Activated T-helper 17 cell treated with anti-CD3 and anti-CD28 coated beads, Interleukin-2, amount 50 U/mL, for 72 hours (primary cell): ENCODE measurements at places on chromosomes 5 and 9. TPM values are rescaled to one million over a fixed set of nuclear protein-coding genes. Genes with fewer than 3 reads are reported as not detected.

DNA sequence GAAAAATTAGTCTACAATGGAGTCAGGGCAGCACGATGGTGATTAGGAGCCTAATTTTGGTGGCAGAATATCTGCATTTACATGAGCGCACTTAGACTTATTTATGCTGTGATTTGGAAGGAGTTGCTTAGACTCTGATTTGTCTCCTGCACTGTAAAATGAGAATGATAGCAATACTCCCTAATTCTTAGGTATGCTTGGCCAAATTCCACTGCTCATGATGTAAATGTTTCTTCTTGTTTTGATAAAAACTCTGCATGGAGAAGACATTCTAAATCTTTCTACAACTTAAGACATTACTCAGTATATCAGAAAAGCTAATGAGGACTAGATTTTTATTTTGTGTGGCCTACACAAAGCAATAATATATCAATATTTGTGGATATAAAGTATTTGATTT lies 205.4 kb downstream of the CDH18 start:
- no peak for ATAC-seq

- no peak for ATAC-seq
These were observed 34.9 kb downstream of the IRF1 start for GRCh38 chr5:132455614-132456115.

GRCh38 chr5:99122976-99123375 lies 194.2 kb upstream of the CHD1 start:
- ATAC-seq: no peak

DNA sequence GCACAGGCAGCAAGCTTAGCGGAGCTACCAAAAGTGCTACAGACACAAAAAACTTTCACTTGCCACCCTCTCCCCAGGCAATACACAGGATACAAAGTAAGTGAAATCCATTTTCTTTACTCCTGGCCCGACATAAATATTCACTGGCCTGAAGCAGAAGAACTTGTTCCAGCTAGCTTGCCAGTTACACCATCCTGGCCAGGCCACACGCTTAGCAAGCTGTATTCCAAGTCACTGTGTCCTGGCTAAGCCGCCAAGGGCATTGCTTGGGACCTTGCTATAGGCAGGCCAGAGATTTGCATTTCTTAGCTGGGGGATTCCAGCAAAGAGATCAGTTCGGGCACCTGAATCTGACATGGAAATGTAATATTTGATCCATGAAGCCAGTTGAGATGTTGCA lies 71.0 kb upstream of the SLC1A3 start:
- ATAC-seq: no peak

DNA sequence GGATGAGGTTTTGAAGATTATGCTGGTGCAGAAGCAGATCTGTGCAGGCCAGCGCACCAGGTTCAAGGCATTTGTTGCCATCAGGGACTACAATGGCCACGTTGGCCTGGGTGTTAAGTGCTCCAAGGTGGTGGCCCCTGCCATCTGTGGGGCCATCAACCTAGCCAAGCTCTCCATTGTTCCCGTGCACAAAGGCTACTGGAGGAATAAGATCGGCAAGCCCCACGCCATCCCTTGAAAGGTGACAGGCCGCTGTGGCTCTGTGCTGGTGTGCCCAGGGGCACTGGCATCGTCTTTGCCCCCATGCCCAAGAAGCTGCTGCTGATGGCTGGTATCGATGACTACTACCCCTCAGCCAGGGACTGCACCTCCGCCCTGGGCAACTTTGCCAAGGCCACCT lies 142.5 kb downstream of the SPATA31D1 start:
- ATAC-seq: no peak

- ATAC-seq: no peak
These were observed 280.3 kb downstream of the GADD45G start for GRCh38 chr9:89885156-89885555.

GRCh38 chr9:15416880-15417279 lies 5.8 kb upstream of the SNAPC3 start:
- ATAC-seq: no peak

Gene RMI1
- total RNA-seq: 25.1 TPM
